Stimulated activated CD8-positive, alpha-beta memory T cell treated with anti-CD3 and anti-CD28 coated beads, Interleukin-15, amount 100 ng/mL, for 24 hours (primary cell): ENCODE measurements at places on chromosomes 2 and 18.

DNA sequence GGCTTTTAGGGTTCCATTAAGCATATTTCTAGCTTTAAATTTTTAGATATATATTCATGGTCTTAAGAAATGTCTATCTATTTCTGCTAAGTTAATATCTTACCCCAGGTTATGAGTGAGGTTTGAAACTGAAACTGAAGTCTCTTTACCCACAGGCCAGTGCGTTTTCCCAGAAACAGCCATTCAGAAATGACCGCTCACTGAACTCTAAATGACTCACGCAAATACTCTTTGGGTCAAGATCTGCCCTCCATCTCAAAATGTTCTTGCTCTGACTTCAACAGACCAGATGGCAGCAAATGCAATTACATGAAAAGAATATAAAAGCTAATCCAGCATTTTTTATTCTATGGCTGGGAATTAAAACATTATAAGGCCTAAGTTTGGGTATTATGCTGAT, 315.2 kb downstream of the TDRD15 start:
- DNase-seq: no peak

- DNase-seq: no peak
These were observed 900.1 kb upstream of the SOX11 start for GRCh38 chr2:4792126-4792525.

DNA sequence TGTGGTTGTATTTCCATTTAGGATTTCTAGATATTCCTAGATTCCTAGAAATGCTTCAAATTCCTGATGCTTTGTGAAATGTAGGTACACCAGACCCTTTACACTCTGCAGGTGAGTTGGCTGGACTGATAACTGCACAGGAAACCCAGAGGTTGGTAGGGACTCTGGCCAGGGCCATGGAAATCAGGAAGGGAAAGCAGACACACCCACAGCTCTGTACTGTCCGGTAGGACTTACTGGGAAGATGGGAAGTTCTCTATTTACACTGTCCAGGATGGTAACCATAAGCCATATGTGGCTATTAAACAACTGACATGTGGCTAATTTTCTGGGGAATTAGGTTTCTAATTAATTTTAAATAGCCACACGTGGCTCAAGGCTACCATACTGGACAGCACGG, 31.4 kb downstream of the NEMP2 start:
- no peak for DNase-seq

GRCh38 chr18:46264255-46264654, 160.1 kb downstream of the HAUS1 start:
- no peak for DNase-seq

DNA sequence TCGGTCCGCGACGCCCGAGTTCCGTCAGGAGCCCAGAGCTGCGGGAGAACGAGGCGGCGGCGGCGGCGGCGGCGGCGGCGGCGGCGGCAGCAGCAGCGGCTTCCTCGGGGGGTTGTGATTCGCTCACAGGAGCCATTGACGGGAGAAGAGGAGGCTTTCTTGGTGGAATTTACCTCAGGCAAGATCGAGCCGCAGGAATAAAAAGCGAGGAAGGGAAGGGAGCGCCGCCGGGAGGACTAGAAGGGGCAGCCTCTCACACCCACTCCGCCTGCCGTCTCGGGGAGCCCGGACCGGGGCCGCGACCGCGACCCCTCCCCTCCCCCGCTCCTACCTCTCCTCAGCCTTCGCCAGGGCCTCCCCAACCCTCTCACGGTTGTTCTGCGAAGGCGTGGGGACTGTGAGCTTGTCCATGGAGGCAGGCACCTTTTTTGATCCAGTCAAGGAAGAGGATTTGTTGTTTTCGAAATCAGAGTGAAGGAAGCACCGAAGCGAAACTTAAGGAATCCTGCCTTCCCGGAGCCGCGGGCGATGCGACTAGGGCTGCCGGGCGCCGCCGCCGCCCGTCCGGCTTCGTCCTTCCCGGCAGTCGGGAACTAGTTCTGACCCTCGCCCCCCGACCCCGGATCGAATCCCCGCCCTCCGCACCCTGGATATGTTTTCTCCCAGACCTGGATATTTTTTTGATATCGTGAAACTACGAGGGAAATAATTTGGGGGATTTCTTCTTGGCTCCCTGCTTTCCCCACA, 506 bp downstream of the BMPR2 start:
- DNase-seq: peak; percentile 5

- DNase-seq: no peak
These were observed 72.3 kb upstream of the RIOK3 start for GRCh38 chr18:23380817-23381216.

DNA sequence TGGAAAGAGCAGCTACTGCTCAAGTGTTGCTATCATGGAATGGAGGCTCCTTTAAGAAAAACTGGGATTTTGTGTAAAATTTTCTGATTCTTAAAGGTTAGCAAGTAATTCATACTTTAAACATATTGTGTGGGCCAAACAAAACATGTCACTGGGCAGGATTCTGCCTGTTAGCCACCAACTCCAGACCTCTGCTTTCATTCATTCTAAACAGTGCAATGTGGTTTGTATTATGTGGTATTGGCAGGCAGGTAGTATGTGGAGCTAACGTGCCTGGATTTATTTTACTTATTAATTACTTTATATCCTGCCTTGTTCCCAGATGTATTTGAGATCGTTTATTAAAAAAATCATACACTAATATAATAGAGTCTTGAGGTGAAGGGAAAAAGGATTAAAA, 1521.3 kb upstream of the ACVR2A start:
- no peak for DNase-seq

DNA sequence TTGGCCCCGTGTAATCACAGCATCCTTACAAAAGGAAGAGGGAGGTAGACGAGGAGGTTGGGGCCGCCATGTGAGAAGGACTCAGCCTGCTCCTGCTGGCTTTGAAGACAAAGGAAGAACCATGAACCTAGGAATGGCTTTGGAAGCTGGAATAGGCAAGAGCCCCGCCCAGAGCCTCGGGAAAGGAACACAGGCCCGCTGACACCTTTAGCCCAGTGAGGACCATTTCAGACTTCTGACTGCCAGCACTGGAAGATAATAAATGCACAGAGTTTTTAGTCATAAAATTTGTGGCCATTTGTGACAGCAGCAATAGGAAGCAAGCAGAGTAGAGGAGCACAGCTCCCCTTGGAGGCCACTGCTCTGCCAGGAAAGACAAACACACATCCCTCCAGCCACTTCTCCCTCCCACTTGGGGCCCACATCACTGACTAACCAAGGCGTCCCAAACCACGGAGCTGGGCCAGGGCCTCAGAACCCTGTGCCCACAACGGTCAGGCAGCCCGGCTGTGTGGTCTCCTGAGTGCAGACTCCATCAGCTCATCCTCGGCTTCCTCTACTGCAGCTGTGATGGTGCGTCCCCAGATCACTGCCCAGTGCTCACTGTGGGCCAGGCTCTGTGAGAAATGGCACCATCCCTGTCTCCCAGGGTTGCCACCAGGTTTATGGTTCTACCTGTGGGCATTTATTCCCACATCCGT, 39.7 kb downstream of the TFCP2L1 start:
- DNase-seq: no peak

GRCh38 chr2:169716938-169717690, 16.5 kb upstream of the KLHL23 start:
- DNase-seq: no peak

DNA sequence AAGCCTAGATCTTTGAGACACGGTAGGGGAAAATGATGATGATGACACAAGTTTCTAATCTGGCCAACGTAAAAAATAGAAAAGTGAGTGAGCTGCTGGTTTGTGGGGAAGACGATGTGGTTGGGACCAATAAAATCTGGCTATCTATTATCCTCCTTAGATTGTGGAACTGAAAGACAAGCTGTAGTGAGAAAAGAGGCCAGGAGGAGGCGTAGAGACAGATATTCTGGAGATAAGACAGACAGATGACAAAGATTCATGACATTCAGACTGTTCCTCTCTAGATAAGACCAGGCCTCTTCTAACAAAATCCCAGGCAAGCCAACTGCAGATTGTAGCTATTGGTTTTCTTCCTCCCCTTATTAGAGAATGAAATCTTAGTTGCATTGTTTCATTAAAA, 376.3 kb upstream of the UBE2E3 start:
- DNase-seq: no peak

DNA sequence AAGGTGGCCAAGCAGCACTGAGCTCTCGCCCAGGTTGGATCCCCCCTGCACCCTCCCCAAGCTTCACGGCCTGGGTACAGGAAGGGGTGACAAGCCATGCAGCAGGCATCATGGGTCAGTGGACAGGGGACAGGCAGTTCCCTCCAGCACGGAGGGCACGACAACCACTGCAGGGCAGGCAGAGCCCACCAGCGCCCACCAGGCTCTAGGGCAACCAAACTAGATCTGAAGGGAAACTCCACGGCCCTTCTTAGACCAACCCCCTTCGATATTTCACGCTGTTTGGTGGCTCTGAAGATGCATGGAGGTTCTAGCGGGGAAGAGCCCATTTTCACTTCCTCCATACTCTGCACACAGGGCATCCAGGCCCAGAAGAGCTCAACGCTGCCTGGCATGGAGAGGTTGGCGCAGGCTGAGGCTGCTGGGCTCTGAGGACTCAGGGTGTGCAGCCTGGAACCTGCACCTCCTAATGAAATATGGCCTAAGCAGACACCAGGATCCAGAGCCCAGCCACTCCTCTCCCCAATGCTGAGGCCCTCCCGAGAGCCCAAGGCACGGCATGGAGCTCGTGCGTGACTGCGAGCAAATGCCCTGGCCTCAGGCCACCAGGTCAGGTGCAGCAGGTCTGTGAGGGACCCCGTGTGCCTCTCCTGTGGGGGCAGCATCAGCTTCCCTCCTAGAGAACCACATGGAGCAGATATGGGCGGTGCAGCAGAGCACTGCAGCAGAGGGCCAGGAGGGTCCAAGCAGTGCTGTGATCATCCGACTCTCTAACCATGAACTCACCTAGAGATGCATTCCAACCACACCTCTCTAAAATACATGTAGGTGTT, 8.7 kb upstream of the MTERF4 start:
- DNase-seq: no peak

DNA sequence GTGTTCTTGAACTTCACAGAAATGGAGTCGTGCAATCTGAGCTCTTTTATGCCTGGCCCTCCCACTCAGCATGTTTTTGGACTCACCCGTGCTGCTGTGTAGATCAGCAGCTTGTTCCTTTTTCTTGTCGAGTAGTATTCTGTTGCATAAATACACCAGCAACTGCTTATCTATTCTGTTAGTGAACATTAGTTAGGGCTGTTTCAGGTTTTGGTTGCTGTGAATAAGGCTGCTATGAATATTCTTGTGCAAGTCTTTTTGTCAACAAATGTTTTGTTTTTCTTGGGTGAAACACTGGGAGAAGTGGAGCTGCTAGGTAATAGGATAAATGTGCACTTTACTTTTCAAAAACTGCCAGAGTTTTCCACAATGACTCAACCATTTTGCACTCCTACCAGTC, 15.3 kb upstream of the CIDEA start:
- no peak for DNase-seq

- DNase-seq: peak; percentile 2
These were observed 4.3 kb upstream of the GPR45 start for GRCh38 chr2:105237045-105237765.

GRCh38 chr2:170744248-170745002, 25.8 kb upstream of the ERICH2 start:
- DNase-seq: no peak

DNA sequence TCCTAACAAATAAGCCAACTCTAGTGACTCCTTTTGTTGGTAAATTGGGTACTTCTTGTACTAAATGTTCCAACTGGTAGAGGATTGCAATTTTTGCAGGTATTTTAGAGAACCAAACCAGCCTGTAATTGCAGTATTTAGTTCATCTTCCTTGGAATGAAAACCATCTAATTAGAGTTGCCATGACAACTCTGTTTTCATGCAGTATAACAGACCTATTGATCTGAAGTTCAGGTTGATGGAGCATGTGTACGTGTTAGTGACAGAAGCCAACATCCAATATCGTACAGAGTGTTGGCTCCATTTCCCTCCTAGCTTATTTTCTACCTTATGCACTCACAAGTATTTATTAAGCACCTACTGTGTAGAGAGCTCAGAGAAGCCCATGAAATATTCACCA, 176.3 kb upstream of the FOSL2 start:
- no peak for DNase-seq

DNA sequence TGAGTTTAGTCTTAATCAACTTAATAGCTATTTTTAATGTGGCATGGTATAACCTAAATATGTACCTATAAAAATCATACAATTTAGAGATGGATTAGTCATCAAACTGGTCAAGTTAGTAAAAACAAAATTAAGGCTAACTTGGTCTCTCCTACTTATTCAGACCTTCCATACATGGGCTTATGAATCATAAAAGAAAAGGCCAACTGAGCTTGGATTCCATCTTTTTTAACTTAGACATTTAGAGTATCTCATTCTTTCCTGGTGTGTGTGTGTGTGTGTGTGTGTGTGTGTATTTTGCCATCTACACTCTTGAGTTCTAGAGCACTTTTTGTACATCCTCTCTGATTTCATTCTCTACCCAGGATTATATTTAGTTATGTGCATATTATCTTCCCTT, 637.5 kb downstream of the PLCL1 start:
- DNase-seq: no peak

DNA sequence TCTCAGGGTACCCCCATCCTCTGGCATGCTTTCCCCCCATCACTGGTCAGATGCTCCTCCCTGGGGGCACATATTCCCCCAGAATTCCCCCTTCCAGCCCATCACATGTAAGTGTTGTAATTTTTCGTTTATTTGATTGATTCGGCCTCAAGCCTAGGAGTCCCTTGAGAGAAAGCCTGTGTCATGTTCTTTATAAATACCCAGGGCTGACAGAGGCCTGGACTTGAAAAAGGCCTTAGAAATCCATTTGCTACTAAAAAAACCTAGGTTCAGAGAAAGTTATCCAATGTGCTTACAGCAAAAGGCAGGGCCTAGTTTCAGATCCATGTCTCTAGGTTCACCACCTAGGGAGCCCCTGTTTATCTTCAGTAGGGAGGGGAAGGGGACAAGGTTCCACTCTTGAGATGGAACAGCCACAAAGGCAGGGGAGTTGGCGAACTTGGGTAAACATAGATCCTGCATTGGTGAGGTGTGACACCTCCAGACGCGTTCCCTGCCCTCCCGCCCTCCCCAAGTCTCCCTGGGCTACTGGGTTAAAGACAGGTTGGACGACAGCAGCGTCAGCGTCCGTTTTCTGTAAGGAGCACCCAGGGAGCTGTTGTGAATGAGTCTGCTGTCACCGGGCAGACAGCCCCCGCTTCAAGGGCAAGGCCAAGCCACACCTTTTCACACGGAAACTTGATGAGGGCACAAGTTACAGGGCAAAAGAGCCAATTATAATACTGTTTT, 147.8 kb downstream of the EN1 start:
- DNase-seq: no peak

DNA sequence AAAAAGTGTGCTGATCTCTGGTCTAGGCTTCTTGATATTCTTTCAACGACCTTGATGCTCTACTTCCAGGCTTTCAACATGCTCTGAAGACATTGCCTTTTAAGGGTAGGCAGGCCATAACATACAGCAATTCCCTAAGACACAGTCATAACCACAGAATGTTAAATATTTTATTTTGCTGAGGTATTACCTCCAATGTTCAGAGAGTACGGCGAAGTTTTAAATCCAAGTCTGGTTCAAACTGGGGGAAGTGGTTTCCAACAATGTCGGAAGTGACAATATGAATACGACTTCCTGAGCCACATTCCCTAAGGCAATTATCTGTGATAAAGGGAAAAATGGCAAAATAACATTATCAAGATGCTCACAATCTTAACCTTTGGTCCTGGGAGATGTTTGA, 1077.9 kb upstream of the PIK3C3 start:
- no peak for DNase-seq

- no peak for DNase-seq
These were observed 52.3 kb downstream of the DIS3L2 start for GRCh38 chr2:232013701-232014353.
